ENCODE measurements at places on chromosomes 3 and 15.

GRCh38 chr3:102790747-102791325 lies 356.0 kb downstream of the ZPLD1 start:
- H3K4me1 ChIP-seq: no peaks in the 10 kb centered on the region
- DNase-seq: no peak
- no peak overlapping the region for H3K4me3 ChIP-seq
- H3K36me3 ChIP-seq: no peaks in the 10 kb centered on the region

DNA sequence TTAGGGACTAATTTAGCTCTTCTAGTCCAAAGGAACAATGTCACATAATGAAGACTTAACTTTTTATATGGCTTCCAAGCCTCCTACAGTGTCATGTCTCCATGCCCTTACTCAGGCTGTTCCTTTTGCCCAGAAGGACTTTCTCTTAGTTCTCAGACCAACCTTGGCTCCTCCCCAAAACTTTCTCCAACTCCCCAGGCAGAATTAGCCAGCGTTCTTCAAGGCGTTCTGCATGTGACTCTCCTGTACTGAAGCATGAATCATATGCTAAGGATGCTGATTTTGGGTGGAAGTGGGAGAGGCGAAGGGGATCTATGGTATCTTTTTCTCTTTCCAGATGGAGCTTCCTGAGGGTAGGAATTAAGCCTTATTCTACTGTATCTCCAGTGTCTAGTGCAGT lies 335.1 kb upstream of the ICE2 start:
- peaks cover 30% of the 10 kb centered on the region for H3K4me1 ChIP-seq
- no peak overlapping the region for H3K27ac ChIP-seq
- no peaks in the 10 kb centered on the region for H3K27me3 ChIP-seq
- no peak overlapping the region for H3K4me3 ChIP-seq

DNA sequence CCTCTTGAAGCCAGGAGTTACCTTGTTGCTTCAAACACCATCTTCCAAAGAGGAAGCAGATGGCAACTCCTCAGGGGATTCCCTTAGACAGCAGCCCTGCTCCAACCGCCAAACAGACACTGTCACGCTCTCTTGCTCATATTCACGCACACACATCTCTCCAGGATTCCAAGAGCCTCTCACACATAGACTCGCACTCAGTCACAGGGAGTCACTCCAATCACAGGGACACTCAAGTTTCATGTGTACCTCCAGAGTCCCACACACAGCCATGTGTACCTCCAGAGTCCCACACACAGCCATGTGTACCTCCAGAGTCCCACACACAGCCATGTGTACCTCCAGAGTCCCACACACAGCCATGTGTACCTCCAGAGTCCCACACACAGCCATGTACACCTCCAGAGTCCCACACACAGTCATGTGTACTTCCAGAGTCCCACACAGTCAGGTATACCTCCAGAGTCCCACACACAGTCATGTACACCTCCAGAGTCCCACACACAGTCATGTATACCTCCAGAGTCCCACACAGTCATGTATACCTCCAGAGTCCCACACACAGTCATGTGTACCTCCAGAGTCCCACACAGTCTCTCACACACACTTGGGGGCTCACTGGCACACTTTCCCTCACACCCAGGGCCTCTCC lies 6.1 kb downstream of the VWA5B2 start:
- H3K27me3 ChIP-seq: peaks cover 22% of the 10 kb centered on the region
- peaks cover 7% of the 10 kb centered on the region for H3K4me1 ChIP-seq
- no peak overlapping the region for H3K27ac ChIP-seq
- no peak overlapping the region for H3K4me3 ChIP-seq
- no peaks in the 10 kb centered on the region for H3K36me3 ChIP-seq

DNA sequence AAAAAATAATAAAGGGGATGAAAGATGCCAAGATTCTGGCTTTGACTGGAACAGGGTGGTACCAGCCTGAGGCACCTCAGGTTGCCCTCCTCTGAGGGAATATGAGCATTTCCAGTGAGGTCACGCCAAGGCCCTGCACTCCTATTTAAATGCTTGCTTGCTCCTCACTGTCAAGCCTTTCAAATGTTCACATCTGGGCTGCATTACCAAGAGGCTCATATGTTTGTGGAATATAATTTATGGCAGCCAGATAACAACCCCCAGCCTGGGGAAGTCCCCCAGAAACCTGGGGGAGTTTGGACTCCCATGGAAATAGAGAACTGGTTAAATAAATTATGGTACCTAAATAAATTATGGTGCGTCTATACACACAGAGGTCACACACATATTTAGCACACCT lies 88.4 kb downstream of the FRMD4B start:
- H3K4me3 ChIP-seq: no peak overlapping the region
- H3K36me3 ChIP-seq: no peaks in the 10 kb centered on the region
- H3K4me1 ChIP-seq: no peaks in the 10 kb centered on the region
- DNase-seq: no peak
- no peak overlapping the region for H3K27ac ChIP-seq

- no peaks in the 10 kb centered on the region for H3K27me3 ChIP-seq
- H3K4me3 ChIP-seq: no peak overlapping the region
- no peaks in the 10 kb centered on the region for H3K4me1 ChIP-seq
Observed at GRCh38 chr3:179716226-179716625, 63.4 kb downstream of the USP13 start.

DNA sequence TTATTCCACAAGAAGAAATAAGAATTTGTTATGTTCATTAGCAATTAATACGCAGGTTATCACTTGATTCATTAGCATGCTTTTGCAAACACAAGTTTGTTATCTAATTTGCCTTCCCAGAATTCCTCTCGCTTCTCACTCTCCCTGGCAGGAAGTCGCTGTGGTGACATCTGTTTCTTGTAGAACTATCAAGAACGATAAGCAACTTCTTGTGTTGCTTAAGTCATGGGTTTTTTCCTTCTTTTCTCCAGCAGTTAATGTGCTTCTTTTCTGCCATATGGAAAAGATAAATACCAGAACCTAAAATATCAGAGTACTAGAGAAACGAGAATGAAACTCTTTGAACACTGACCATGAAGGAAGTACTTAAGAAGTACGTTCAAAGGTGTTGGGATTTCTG lies 99.8 kb upstream of the CHMP2B start:
- H3K27me3 ChIP-seq: no peaks in the 10 kb centered on the region
- no peaks in the 10 kb centered on the region for H3K36me3 ChIP-seq
- H3K27ac ChIP-seq: no peak overlapping the region
- no peak for DNase-seq
- no peak overlapping the region for H3K4me3 ChIP-seq

DNA sequence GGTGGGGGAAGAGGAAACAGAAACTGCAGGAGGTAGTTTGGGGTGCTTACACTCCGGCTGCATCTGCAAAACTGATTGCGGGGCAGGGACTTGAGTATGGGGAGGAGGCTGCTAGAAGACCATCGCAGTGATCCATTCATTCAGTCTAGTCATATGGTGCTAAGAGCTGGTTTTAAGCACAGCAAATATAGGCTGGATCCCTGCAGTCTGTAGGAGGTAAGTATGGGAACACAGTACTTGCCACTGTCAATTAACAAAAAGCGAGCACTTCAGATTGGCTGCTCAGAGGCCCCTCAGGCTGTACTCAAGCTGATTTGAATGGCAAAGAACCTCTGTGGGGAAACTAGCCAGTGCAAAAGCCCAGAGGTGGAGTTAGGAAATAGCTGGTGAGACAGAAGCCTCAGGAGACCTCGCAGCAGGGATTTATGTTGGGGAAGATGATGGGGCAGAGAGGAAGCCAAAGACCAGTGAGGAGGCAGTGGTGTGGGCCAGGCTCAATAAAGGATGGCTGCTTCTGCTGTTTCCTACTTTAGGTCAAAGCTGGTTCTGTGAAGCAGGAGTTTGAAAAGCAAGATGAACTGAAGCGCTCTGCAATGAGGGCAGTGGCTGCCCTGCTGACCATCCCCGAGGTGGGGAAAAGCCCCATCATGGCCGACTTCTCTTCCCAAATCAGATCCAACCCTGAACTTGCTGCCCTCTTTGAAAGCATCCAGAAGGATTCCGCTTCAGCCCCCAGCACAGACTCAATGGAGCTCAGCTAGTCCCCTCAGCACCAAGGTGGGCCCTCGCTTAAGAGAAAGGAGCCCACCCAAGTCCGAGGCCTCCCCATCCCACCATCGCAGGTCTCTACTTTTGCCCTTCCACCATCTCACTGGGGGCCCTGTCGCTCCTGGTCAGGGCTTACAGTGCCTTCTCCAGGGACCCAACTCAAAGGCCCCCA lies 7.9 kb downstream of the RPL32 start:
- no peak for DNase-seq
- H3K27ac ChIP-seq: peak overlapping the region; percentile 69
- H3K27me3 ChIP-seq: no peaks in the 10 kb centered on the region
- H3K4me1 ChIP-seq: peaks cover 30% of the 10 kb centered on the region
- H3K36me3 ChIP-seq: peaks cover 64% of the 10 kb centered on the region

DNA sequence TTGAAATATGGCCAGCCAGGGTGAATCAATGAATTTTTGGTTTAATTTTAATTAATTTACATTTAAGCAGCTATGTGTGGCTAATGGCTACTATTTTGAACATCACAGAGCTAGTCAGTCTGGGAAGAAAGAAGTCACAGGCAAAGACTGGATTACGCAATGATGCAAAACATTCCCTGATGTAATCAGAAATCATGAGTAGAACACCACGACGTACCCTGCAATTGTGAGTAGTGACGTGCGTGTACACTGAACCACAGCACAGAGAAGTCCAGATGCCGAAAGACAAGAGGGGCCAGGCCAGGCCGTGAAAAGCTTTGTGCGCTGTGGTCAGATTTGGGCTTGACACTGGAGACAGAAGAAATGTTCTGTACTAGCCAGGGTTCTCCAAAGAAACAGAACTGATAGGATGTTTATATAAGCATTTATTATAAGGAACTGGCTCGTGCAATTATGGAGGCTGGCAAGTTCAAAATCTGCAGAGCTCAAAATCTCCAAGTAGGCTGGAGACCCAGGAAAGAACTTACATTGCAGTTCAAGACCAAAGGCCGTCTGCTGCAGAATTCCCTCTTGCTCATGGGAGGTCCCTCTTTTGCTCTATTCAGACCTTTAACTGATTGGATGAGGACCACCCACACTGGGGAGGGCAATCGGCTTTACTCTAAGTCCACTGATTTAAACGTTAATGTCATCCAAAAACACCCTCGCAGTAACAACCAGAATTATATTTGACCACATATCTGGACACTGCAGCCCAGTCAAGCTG lies 44.6 kb downstream of the SH3BP5 start:
- H3K36me3 ChIP-seq: no peaks in the 10 kb centered on the region
- peaks cover 52% of the 10 kb centered on the region for H3K4me1 ChIP-seq
- no peaks in the 10 kb centered on the region for H3K27me3 ChIP-seq

GRCh38 chr3:58585005-58585786 lies 8.0 kb upstream of the FAM107A start:
- H3K27me3 ChIP-seq: peaks cover 43% of the 10 kb centered on the region
- no peak overlapping the region for H3K27ac ChIP-seq
- peak overlapping the region; percentile 82 for H3K4me3 ChIP-seq
- DNase-seq: peak; percentile 74
- peaks cover 5% of the 10 kb centered on the region for H3K36me3 ChIP-seq

DNA sequence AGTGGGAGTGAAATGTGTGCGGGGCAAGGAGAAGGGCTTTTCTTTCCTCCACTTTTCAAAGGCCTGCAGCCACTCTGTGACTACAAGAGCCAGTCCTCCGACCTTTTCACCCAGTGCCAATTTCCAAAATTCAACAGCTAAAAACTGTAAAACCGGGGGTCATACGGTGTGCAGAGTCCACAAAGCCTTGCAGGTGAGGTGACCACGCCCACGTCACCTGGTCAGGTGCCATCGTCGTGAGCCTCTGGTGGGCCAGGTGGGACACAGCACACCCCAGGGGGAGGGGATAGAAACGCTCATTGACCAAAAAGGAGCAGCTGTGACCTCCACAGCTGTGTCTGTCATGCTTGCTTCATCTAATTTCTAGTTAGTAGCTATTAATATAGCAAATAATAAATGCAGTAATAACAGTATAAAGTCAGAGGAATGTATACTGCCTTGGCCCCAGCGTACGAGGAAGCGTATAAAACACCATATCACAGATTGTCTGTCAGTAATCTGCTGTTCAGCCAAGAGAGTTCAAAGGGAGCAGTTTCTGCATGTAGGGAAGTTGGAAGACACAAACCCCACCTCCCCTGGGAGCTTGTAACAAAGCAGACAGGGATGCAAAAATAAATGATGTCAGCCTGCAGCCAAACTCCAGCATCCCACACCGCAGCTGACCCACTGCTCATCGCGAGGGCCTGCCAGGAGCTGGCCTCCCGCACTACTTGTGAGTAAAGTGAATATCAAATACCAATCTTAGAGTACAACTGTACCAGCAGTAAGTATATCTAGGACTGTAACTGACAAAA lies 86.7 kb downstream of the VGLL4 start:
- no peak for DNase-seq
- peaks cover 9% of the 10 kb centered on the region for H3K4me1 ChIP-seq
- no peaks in the 10 kb centered on the region for H3K27me3 ChIP-seq

DNA sequence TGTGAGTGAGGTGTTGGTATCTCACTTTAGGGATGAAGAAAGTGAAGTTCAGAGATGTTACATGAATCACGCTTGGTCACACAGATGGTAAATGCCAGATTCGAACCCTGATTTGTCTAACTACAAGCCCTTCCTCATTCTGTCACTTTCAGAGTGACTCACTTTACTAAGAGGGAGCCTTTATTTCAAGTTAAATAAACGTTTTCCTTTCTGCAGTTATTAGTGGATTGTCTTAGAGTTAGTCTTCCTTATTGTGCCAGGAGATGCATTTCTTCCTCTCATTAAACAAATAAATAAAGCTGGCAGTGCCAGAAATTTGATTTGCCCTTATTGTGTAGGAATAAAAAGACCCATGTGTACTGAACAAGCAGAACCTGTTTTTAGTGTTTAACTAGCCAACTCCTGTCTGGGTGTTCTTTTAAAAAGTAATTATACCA lies 162.5 kb downstream of the AKAP13 start:
- H3K27me3 ChIP-seq: no peaks in the 10 kb centered on the region
- peaks cover 13% of the 10 kb centered on the region for H3K36me3 ChIP-seq
- peaks cover 80% of the 10 kb centered on the region for H3K4me1 ChIP-seq
- peak overlapping the region; percentile 36 for H3K27ac ChIP-seq
- peak overlapping the region; percentile 5 for H3K4me3 ChIP-seq
- DNase-seq: peak; percentile 9

- H3K27me3 ChIP-seq: no peaks in the 10 kb centered on the region
- H3K4me3 ChIP-seq: peak overlapping the region; percentile 86
- no peak for DNase-seq
- peak overlapping the region; percentile 95 for H3K27ac ChIP-seq
Observed at GRCh38 chr3:119322021-119322834, 28.0 kb downstream of the ARHGAP31 start.

- no peak for DNase-seq
- H3K27me3 ChIP-seq: no peaks in the 10 kb centered on the region
- no peak overlapping the region for H3K4me3 ChIP-seq
- no peaks in the 10 kb centered on the region for H3K36me3 ChIP-seq
Observed at GRCh38 chr3:34237946-34238345, 439.5 kb downstream of the PDCD6IP start.

DNA sequence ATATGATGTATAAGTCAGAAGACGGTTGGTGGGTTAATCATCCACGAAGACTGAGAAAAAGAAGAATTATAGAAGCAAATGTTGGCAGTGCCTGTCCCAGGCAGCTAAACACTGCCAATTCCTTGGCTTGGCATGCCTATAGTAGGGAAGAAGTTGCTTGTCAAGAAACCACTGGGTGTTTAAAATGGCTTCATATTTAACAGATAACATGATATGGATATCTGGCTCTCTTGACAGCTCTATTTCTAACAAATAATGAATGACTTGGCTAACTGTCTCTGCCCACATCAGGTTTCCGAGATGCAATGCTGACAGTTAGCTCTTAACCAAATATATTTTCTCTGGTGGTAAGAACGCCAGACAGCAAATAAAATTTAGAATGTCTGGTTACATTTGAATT lies 341.7 kb upstream of the KCNMB2 start:
- no peak for DNase-seq
- H3K36me3 ChIP-seq: no peaks in the 10 kb centered on the region
- H3K27me3 ChIP-seq: no peaks in the 10 kb centered on the region
- H3K4me3 ChIP-seq: no peak overlapping the region
